ENCODE measurements at places on chromosomes 2 and 18.
A peak's percentile ranks its signal among the peaks of the same experiment; 100 is the strongest.

DNA sequence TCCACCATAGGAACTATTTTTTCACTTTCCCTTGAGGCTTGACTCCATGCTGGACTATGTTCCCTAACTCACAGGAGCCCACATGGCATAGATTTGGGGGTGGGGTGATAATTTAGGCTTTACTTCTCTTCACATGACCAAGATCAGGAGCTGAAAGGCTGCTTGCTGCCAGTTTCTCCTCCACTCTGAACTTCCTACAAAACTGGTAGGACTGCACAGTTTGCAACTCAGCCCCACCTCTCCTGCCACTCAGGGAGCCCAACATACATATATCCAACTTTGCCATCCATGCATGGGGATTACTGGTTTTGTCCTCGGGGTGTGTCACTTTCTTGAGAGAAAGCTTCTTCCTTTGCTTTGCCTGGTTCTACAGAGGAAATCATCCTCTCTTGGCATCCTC is 14.2 kb downstream of the INO80D start:
- DNase-seq: no peak

- DNase-seq: peak; percentile 25
Observed at GRCh38 chr2:182503886-182504285, 77.0 kb upstream of the PDE1A start.

DNA sequence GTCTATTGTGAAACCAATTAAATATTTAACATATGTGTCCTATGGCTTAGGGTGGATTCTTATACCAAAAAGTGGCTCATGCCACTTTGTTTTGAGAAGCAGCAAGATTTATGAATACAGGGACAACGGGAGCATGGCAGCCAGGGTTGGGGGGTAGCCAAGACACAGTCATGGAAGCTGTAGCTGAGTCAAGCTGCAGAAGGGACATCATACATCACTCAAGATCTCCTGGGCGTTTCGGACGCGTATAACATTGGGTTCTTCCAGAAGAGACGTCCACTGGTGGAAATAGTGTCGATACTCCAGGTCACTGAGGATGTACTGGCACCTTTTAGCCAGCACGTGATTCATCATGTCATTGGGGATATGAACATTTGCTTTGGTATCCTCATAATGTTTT is 152.7 kb downstream of the RIF1 start:
- no peak for DNase-seq

DNA sequence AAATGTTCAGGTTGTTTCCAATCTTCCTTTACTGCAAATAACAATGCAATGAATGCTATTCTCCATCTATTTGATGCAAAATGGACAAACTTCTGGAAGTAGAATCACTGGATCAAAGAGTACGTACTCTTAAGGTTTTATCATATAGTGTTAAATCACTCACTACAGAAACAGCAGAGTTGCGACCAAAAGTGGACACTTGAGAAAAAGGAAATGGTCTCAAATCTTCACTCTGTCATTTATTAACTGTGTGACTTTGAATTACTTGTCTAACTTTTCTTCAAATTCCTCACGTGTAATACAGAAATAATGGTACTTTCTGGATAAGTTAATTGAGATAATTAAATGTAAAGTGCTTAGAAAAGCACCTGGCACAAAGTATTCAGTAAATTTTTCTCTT is 78.1 kb downstream of the CERKL start:
- no peak for DNase-seq

GRCh38 chr2:20578895-20579825 is 71.7 kb downstream of the HS1BP3 start:
- DNase-seq: peak; percentile 99

DNA sequence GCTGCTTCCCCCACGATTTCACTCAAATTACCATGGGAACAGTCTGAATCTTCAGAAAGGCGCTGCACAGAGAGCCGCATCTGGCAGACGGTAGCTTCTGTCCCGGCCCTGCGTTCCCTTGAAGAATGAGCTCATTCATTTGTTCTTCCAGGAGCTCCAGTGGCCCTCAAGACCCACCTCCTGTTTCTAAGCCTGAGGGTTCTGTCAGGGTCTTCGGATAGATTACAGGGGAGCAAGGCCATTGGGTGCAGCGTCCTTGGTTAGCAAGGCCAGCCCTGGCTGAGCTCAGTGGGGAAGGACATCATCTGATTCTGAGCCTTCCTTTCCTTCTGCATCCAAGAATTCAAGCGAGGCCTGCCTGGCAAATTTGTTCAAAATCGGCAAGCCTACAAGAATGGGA is 111.9 kb downstream of the PDCL3 start:
- DNase-seq: no peak

GRCh38 chr18:12885500-12885899 is 1.5 kb upstream of the PTPN2 start:
- no peak for DNase-seq

- DNase-seq: no peak
Observed at GRCh38 chr2:121102941-121103340, 182.1 kb downstream of the TFCP2L1 start.

DNA sequence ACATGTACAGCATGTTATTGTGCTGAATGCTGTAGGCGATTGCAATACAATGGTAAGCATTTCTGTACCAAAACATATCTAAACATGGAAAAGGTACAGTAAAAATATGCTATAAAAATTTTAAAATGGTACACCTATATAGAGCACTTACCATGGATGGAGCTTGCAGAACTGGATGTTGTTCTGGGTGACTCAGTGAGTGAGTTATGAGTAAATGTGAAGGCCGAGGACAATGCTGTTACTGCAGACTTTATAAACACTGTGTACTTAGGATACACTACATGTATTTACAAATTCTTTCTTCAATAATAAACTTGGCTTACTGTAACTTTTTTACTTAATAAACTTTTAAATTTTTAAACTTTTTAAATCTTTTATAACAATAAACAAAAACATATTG is 473.4 kb upstream of the UBE2E3 start:
- no peak for DNase-seq

- DNase-seq: no peak
Observed at GRCh38 chr2:101806701-101807100, 109.2 kb downstream of the MAP4K4 start.

GRCh38 chr18:6486764-6487426 is 72.2 kb upstream of the L3MBTL4 start:
- no peak for DNase-seq

GRCh38 chr2:120464448-120464931 is 118.6 kb downstream of the INHBB start:
- no peak for DNase-seq

- no peak for DNase-seq
Observed at GRCh38 chr2:60352491-60353405, 200.7 kb downstream of the BCL11A start.

GRCh38 chr2:85248773-85249509 is 78.8 kb downstream of the TGOLN2 start:
- DNase-seq: peak; percentile 98

DNA sequence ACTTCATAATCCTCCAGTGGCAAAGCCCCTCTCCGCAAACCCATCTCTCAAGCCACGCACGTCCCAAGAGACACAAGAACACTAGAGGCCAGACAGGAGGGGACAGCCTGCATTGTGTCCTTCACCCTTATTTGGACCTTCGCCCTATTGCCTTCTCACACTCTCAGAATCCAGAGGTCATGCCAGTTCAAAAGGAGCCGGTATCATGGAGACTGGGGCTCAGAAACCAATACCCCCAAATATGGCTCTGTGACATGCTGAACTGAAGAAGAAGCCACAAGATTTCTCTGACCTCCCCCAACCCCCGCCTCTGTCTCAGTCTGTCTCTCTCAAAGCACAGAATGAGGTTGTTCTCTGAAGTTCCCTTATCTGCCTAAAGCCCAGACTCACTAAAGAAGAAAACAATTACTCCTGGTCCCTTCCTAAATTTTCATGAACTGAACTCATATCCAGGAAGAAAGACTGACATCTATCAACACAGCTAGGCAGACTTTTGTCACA is 19.2 kb upstream of the SPATA3 start:
- no peak for DNase-seq

DNA sequence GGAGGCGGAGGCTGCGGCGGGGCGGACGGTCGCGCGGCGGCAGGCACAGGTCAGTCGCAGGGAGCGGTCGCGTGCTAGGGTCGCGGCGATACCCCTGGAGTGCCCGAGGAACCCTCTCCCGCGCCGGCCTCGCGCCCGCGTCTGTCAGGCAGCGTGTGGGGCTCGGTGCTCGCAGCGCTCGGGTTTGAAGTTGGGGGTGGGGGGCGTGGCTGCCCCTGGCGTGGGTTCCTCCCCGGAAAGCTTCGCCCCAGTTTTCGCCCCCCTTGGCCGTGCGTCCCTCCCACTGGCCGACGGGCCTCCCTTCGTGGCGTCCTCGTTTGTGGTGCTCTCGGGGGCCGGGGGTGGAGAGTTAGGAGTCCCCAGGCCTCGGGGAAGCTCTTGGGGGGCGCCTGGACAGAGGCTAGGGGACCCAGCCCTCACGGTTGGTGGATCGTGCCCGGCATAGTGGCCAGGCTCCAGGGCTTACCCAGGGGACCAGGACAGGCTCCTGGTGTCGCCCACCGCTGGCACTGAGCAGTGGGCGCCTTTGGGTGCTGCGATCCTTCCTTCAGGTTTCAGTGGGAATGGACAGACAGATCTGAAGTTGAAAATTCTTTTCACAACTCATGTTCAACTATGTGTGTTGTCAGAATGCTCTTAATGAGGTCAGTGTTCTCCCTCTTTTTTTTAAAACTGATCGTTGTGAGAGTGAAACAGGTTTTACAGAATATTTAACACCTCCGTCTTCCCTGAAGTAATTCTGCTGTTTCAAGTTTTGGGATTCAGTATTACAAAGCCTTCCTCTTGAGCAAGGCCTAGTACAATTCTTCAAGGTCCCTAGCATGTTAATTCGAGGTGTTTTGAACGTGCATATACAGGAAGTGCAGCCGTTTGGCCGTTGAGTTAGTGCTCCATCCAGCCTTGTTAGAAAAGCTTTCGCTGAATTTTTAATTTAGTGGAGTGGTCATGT is 604 bp downstream of the RALBP1 start:
- peak; percentile 11 for DNase-seq

DNA sequence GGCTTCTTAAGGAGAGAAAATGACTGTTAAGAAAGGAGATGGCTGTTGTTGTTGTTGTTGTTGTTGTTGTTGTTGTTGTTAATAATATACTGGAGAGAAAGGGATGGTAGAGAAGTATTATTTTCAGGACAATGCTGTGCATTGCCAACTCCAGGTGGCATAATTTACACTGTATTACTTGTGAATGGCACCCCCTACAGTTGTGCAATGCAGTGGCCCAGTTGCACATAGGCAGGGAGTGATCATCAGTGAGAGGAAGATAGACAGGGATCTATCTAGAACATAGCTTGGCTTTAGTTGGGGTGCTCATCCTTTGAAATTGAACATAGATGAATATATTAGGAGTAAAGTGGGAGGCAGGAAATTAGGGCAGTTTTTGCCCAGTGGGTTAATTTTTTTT is 47.2 kb upstream of the TMEM163 start:
- no peak for DNase-seq

GRCh38 chr2:127355407-127356008 is 32.3 kb downstream of the MAP3K2 start:
- DNase-seq: no peak

GRCh38 chr18:69763002-69763401 is 184.7 kb downstream of the CD226 start:
- no peak for DNase-seq

Measured in fibroblast of skin of scalp (primary cell).